Kidney epithelial cell (primary cell): ENCODE measurements at places on chromosomes 2 and 18. TPM values are rescaled to one million over a fixed set of nuclear protein-coding genes. Genes with fewer than 3 reads are reported as not detected.

GAL3ST2 gene
- not detected in 2 replicates for total RNA-seq

POMC gene
- total RNA-seq, result 7.7 and 8.8 TPM in 2 replicates

DNPEP gene
- total RNA-seq, result 50.2 and 62.7 TPM in 2 replicates

TUBA3E gene
- not detected in 2 replicates for total RNA-seq

DNA sequence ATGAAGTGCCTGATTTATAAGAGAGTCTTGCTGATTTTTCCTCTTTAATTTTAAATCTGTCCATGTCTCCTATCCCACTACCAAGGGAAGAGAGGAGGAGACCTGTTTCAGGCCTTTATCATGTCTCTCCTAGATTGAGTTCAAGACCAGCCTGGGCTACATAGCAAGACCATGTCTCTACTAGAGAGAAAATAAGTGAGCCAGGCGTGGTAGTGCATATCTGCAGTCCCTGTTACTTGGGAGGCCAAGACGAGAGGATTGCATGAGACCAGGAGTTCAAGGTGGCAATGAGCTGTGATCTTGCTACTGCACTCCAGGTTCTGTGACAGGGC lies 20.0 kb downstream of the EML4 start:
- no peak for DNase-seq

TFPI gene
- 31.1 and 34.2 TPM in 2 replicates for total RNA-seq

DNA sequence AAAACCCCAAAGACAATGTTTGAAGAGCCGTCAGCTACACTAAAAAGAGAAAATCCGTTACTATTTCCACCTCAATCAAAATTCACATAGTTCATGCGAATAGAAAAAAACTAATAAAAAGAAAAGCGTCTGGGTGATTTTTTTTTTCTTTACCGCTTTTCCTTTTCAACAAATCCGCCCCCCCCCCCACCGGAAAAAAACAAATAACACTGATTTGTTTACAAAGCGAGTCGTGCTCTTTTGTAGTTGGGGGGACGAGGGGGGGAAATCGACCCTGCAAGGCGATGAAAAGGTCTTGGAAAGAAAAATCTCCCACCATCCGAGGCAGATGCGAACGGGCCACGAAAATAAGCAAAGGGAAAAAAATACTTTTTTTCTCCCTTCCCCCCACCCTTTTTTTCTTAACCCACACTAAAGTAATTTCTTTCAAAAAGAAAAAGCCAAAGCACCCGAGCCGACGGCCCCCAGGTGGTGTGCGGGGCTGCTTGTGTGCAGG lies 638 bp downstream of the ZNF521 start:
- DNase-seq, result no peak

RGPD4 gene
- total RNA-seq, result not detected in 2 replicates
